ENCODE measurements at places on chromosomes 7 and 10.

DNA sequence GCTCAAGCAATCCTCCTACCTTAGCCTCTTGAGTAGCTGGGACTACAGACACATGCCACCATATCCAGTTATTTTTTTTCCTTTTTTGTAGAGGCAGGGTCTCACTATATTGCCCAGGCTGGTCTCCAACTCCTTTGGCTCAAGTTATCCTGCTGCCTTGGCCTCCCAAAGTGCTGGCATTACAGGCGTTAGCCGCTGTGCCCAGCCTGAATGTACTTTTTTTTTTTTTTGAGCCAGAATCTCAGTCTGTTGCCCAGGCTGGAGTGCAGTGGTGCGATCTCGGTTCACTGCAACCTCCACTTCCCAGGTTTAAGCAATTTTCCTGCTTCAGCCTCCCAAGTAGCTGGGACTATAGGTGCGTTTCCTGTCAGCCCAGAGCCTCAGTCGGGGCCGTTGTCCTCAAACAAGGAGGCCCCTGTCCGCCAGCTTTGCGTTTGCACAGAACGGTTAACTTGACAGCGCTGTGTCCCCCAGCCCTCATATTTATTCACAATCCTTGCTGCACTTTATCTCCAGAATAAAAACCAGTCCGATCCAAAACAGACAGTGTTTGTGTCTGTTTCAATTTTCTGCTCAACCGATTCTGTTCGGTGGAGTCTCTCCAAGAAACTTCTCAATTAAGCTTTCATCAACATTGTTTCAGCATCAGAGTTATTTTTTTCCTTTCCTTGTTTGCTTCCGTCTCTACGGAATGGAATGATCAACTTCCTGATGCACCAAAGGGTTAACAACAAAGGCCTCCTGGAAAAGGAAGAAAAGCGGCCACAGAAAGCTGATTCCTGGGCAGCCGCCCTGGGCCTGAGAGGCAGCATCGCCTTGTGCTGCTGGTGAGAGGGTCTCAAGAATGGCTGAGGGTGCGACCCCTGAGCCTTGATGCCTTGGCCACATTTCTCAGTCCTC, 64.5 kb downstream of the PDIA4 start:
- no peak for DNase-seq

GRCh38 chr10:27687326-27687725, 58.3 kb downstream of the MKX start:
- DNase-seq, result no peak

DNA sequence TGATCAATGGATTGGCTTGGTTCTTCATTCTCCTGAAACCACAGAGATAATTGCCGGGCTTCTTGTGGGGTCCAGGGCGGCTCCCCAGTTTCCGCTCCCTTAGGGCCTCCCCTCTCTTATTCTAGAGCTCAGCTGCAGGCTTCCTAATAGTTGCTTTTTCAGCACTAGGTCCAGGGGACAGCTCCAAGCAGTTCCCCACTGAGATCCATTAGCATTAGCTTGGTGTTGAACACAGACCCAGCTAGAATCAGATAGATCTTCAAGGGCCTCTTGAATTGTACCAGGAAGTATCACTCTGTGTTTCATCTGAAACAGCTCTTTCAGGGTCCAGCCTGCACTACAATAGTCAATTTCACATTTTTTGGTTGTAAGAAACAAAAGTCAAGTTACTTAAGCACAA, 238.7 kb downstream of the SEC23IP start:
- no peak for DNase-seq

- DNase-seq, result no peak
Observed at GRCh38 chr10:116866987-116867595, 17.8 kb downstream of the ENO4 start.

- DNase-seq, result no peak
Observed at GRCh38 chr7:96861-97260, 95.5 kb upstream of the FAM20C start.

DNA sequence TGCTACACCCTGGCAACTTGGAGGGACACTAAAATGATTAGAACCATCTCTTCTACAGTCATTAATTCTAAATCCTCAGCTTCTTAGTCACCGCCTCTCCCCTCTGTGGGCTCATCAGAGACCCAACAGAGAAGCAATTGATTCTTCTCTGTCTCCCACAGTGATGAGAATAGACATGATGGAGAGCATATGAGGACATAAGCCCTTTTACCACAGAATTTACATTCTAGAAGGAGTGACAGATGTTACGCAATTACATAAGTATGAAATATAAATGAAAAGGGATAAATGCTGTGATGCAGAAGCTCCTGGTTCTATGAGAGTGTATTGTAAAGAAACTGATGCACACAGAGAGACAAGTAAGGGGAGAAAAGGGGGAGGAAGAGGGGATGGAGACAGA, 18.1 kb upstream of the ABCB5 start:
- DNase-seq, result no peak
